Globus pallidus (tissue), 1 donor: ENCODE measurements at places on chromosomes 2 and 18.

GRCh38 chr2:8392098-8392866 lies 289.6 kb upstream of the ID2 start:
- DNase-seq: no peak

GRCh38 chr2:3115301-3116042 lies 262.1 kb downstream of the EIPR1 start:
- DNase-seq: no peak

DNA sequence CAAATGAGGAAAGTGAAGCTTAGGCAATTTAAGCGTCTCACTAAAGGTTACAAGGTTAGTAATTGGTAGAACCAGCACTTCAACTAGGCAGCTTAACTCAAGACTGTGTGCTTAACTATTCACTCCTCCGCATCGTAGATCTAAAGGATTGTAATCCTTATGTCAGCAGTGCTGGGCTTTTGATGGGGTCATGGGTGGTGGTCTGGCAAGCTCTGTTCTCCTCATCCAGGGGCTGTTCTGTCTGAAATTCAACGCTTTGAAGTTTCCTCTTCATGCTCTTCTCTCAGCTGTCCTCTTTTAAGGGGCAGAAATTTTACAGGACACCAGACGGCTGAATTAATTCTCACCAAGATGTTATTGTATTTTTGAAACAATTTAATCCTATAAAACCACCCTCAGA lies 165.5 kb upstream of the FAM98A start:
- no peak for DNase-seq

DNA sequence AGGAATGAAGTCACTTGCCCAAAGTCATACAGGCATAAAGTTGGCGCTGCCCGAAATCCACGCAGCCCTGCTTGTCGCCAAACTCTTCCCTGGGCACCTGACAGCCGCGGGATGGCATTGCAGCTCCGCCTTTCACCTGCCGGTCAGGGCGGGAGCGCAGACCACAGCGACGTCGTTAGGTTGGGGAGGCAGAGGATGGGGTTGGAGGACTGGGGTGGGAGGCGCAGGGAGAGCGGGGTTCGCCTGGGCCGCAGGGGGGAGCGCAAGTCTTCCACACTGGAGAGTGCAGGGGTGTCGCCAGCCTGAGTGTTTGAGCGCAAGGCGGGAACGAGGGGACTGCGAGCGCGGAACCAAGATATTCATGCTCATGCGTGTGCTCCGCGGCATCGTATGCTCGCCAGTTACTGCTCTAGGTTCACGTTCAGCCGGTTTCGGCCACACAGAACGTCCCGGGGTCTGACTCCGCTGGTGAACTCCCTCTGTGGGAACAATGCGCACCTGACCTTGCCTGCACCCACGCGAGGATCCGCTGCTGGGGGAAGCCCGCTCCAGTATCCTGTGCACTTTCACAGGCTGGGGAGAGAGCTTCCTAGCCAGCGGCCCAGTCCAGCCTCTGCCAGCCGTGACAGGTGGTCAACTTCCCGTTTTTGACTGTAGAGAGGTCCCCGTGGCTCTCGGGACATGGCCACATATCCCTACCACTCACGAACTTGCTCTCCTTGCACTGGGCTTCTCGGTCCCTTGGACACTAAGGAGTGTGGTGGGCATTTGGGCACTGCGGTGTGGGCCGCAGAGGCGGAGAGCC lies 767 bp upstream of the NPPC start:
- DNase-seq: peak; percentile 61

DNA sequence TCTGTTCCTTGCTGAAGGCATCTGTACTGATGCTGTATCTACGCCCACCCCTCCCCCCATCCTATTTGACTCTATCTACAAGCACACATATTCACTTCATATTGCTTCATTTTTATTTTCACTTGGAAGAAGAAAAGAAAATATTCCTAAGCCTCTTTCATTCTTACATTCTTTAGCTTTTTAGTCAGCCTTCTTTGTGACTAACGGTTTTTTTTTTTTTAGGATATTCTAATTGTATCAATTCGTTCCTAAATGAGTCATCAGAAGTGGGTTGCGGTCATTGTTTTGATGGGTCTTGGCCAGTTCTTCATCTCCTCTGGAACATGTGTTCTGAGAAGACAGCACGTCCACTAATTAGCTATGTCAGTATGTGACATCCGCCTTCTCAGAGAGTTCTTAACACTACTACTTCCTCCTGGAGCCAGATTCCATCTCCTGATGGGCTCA lies 88.7 kb downstream of the MYO1B start:
- no peak for DNase-seq

DNA sequence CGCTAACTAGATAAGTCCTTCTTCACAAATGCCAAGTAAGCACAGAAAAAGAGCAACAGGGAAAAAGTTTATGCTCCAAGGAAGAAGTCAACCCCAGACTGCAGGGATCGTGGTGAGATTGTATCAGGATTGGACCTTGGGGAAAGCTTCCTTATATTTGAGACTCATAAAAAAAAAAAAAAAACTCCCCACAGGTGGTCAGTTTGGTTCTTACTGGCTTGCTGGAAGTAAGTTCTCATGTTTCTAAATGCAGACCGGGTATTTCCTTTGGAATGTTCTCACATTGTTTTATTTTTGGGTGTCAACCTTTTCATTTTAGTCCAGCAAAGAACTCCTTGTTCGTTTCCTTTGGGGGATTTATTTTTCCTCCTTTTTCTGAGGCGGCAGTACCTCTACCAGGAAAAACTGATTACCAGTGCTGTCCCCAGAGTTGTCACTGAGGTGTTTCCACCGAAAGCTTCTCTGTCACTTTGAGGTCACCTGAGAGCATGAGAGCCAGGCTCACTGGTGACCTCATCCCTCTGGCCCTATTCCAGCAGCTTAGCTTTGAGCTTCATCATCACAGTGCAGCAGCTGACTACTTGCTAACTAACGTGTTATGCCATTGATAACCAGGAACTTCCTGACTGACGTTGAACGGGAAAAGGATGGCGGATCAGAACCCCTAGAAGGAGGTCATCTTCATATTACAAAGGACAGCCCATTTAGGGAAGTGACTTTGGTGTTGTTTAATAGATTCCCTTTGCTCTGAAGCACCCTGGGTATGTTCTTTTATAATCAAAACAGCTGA lies 16.8 kb upstream of the ATP8B1 start:
- no peak for DNase-seq

GRCh38 chr2:74515981-74516633 lies 1.9 kb downstream of the TLX2 start:
- DNase-seq: peak; percentile 37

- no peak for DNase-seq
Measured at GRCh38 chr2:23096906-23097602, 287.9 kb upstream of the KLHL29 start.

- DNase-seq: no peak
Measured at GRCh38 chr18:25646971-25647370, 295.0 kb upstream of the ZNF521 start.

DNA sequence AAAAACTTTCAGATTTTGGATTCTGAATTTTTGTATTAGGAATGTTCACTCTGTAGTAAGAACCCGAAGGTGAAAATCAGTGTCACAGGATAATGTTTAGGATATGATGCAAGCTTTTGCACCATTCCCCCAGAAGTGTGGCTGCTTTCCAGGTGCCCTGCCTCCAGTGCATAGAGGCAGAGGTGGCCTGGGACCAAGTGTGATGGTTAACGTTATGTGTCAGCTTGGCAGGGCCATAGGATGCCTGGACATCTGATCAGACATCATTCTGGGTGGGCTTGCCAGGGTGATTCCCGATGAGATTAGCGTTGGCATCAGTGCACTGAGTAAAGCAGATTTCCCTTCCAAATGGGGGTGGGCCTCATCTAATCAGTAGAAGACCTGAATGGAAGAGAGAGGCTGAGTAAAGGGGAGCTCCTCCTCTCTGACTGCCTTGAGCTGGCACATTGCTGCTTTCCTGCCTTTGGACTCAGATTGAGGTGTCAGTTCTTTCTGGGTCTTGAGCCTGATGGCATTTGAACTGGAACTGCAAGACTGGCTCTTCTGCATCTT lies 177.4 kb upstream of the HS6ST1 start:
- DNase-seq: no peak

DNA sequence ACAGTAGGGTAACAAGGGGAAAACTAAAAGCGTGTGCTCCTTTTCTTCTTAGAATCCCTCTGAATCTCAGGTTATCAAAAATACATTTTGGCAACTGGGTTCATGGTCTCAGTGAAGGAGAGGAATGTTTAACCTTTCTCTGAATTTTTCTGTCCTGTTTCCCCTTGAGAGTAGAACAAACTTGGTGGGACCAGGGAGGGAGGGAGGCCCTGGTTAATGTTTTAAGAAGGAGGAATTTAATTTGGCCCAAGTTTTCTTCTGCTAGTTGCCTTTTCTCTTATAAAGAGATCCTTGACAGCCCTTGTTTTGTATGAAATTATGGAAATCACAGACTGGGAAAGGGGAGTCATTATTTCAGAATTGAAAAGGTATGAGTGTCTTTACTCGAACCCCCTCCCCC lies 12.2 kb upstream of the POU3F3 start:
- no peak for DNase-seq

DNA sequence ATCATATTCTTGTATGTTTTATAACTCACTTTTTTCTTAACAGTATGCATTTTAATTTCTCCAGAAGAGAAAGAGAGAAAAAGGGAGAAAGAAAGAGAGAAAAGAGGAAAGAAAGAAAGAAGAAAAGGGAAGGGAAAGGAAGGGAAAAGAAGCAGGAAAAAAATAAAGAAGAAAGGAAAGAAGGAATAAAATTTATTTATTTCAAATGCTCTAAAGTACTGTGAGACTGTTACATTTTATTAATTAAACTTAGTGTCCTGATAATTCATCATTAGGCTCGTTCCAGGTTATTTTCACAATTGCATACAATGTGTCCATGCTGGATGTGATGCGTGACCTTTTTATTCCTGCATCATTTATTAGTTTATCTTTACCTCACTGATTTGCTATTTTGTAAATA lies 1023.4 kb upstream of the KLHL29 start:
- no peak for DNase-seq

- no peak for DNase-seq
Measured at GRCh38 chr2:176650838-176651555, 381.8 kb downstream of the MTX2 start.

DNA sequence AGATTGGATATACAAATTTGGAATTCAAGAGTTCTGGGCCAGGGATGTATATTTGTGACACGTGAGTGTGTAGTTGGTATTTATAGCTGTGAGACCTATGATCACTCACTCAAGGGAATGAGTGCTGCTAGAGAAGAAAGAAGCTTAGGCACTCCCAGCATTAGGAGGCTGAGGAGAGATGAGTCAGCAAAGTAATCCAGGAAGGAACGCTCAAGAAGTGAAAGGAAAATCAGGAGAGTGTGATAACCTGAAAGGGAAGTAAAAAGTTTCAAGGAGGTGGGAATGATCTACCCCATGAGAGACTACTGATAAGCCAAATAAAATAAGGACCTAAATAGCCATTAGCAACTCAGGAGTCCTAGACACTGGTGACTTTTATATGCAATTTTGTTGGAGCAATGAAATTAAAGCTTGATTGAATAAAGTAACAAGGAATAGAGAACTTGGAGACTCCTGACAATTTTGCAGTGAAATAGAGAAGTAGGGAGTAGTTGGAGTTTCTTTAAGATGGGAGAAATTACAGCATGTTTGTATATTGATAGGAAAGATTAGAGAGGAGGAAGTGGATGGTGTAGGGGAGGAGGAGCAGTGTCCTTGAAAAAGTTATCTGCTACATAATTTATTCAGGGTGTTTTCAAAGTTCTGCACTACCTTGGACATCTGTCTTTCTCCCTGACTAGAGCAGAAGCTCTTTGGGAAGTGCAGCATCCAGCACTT lies 89.9 kb downstream of the UBE2E3 start:
- no peak for DNase-seq

- DNase-seq: peak; percentile 18
Measured at GRCh38 chr18:46070815-46071652, 1.0 kb downstream of the PSTPIP2 start.

- DNase-seq: no peak
Measured at GRCh38 chr2:14297340-14297739, 335.2 kb upstream of the LRATD1 start.

GRCh38 chr18:41025666-41026065 lies 929.4 kb upstream of the PIK3C3 start:
- no peak for DNase-seq

- DNase-seq: no peak
Measured at GRCh38 chr2:200090683-200091082, 135.3 kb downstream of the MAIP1 start.

- no peak for DNase-seq
Measured at GRCh38 chr2:159272156-159272555, 14.3 kb downstream of the WDSUB1 start.

GRCh38 chr2:205834796-205835195 lies 152.5 kb downstream of the NRP2 start:
- DNase-seq: no peak

DNA sequence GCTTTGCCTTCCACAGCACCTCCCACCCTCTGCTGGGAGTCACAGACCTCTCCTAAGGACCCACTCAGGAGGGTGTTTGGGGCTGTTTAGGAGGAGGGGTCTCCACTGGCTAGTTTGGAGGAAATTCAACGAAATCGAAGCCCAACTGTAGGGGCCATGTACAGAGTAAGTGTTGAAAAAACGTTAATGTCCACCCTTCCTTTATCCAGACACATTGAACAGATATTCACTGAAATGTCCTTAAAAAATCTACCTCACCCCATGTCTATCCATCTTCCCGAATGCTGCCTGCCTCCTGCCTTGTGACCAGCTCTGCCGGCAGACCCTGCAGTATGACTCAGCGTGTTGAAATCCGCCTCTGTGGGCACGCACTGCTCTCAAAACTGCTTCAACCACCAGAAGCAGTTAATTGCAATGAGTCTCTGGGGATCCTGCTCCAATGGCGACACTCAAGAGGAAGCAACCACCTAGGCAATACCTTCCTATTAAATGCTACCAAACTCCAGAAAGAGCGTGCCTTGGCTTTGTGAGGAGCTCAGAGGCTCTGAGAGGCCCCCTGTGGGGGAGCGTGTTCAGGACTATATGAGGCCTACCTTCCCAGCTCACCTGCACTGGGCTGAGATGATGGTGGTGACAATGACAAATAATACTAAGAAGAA lies 61.4 kb upstream of the RTN4 start:
- peak; percentile 80 for DNase-seq

GRCh38 chr18:80137137-80137536 lies 28.1 kb downstream of the ADNP2 start:
- DNase-seq: no peak

GRCh38 chr2:161315380-161315779 lies 7.2 kb downstream of the PSMD14 start:
- DNase-seq: no peak

- DNase-seq: no peak
Measured at GRCh38 chr18:51006948-51007789, 22.8 kb upstream of the SMAD4 start.
